T-cell (primary cell): ENCODE measurements at places on chromosomes 12 and 14. TPM values are rescaled to one million over a fixed set of nuclear protein-coding genes. Genes with fewer than 3 reads are reported as not detected.
A peak's percentile ranks its signal among the peaks of the same experiment; 100 is the strongest.

Gene RND1
- 4.2 TPM for total RNA-seq

GRCh38 chr14:89175881-89176799 is 240.9 kb downstream of the FOXN3 start:
- no peak overlapping the region for H3K27ac ChIP-seq
- H3K36me3 ChIP-seq, result peaks cover 25% of the 10 kb centered on the region
- no peak overlapping the region for H3K4me3 ChIP-seq
- H3K4me1 ChIP-seq, result no peaks in the 10 kb centered on the region
- H3K27me3 ChIP-seq, result no peaks in the 10 kb centered on the region

Gene TAS2R13
- total RNA-seq, result 1.5 TPM

Gene GDF3
- not detected for total RNA-seq

- no peaks in the 10 kb centered on the region for H3K4me1 ChIP-seq
- no peaks in the 10 kb centered on the region for H3K36me3 ChIP-seq
- H3K27ac ChIP-seq, result no peak overlapping the region
- no peak overlapping the region for H3K4me3 ChIP-seq
- DNase-seq, result no peak
Observed at GRCh38 chr12:58844161-58844560, 76.1 kb downstream of the LRIG3 start.

Gene GNG2
- total RNA-seq, result 150 TPM

Gene SLC38A6
- total RNA-seq, result 16.4 TPM

DNA sequence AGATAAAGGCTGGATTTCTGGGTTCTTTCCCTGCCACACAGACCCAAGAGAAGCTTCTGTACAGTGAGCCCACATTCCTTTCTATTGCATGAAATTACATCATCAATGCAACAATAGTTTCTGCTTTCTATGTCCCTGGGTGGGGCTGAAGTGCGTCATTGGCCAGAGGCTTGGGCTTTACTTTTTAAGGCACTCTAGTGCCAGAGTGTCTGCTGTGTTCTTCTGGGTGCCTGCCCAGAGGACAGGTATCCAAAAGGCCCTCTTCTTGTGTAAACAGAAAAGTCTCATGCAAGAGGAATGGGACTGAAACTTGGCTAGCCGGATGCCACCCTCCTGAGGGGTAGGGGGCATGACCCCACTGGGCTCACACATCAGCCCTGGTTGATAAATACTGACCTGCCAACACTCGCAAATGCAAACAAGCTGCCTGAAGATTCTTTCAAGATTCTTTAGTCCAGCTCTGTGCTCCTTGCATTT is 5.9 kb downstream of the KRT86 start:
- no peak overlapping the region for H3K27ac ChIP-seq
- H3K27me3 ChIP-seq, result peaks cover 35% of the 10 kb centered on the region
- no peak for DNase-seq
- no peaks in the 10 kb centered on the region for H3K4me1 ChIP-seq
- H3K36me3 ChIP-seq, result no peaks in the 10 kb centered on the region

GRCh38 chr12:754473-754820 is 2.1 kb downstream of the WNK1 start:
- no peaks in the 10 kb centered on the region for H3K36me3 ChIP-seq
- peak overlapping the region; percentile 82 for H3K27ac ChIP-seq
- no peak for DNase-seq
- H3K27me3 ChIP-seq, result no peaks in the 10 kb centered on the region

GRCh38 chr12:116065606-116066005 is 211.9 kb downstream of the MED13L start:
- no peaks in the 10 kb centered on the region for H3K27me3 ChIP-seq
- H3K4me3 ChIP-seq, result no peak overlapping the region
- no peaks in the 10 kb centered on the region for H3K36me3 ChIP-seq
- H3K4me1 ChIP-seq, result peaks cover 8% of the 10 kb centered on the region

- H3K4me1 ChIP-seq, result no peaks in the 10 kb centered on the region
- no peak overlapping the region for H3K27ac ChIP-seq
- H3K36me3 ChIP-seq, result no peaks in the 10 kb centered on the region
- no peaks in the 10 kb centered on the region for H3K27me3 ChIP-seq
Observed at GRCh38 chr12:52189376-52190174, 2.2 kb downstream of the KRT80 start.

Gene KRT77
- total RNA-seq, result not detected

GRCh38 chr14:22651586-22651985 is 7.4 kb upstream of the OR6J1 start:
- H3K4me3 ChIP-seq, result no peak overlapping the region
- H3K27me3 ChIP-seq, result no peaks in the 10 kb centered on the region
- no peak overlapping the region for H3K27ac ChIP-seq
- H3K36me3 ChIP-seq, result no peaks in the 10 kb centered on the region

- H3K4me3 ChIP-seq, result no peak overlapping the region
- H3K4me1 ChIP-seq, result no peaks in the 10 kb centered on the region
- no peak overlapping the region for H3K27ac ChIP-seq
Observed at GRCh38 chr14:67426983-67427606, 15.1 kb upstream of the PLEK2 start.

Gene FOXN3
- total RNA-seq, result 103 TPM

Gene SAMD15
- 0.25 TPM for total RNA-seq

Gene RAPGEF3
- total RNA-seq, result 0.25 TPM

Gene SERPINA12
- total RNA-seq, result not detected

DNA sequence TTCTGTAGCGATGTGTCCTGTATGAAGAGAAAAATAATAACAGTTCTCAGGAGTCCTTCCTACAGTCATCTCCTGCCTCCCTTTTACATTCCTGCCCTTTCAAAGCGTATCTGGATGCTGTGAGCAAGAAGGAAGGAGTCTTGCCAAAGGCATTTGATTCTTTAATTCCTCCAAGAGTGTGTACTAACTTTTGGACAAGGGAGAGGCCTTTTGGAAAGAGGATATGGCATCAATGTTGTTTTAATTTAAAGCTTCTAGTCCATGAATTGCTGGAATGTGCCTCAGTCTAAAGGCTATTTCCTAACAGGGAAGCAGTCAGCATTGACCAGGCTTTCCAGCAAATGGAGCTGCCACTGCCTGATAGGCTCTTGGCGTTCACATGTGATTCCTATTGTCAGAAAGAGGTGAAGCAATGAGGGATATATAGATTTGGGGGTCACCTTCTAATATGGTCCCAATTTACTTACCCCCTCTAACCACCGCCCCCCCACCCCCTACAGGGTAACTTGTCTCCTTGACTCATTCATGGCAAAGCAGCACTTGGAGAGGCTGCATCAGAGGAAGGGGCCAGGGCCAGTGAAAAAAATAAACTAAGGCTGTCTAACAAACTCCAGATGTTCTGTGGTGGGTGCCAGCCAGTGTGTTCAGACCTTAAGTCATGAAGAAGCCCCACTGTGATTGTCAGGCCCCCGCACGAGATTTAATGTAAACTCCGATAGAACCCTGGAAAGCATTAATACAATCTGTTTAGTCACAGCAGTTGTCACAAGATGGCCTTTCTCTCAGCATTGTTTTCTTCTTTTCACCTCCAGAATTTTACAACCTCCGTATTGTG is 220.3 kb downstream of the FBXL14 start:
- no peak overlapping the region for H3K27ac ChIP-seq
- no peaks in the 10 kb centered on the region for H3K4me1 ChIP-seq
- H3K27me3 ChIP-seq, result no peaks in the 10 kb centered on the region

- H3K27ac ChIP-seq, result no peak overlapping the region
- peaks cover 13% of the 10 kb centered on the region for H3K27me3 ChIP-seq
- H3K4me3 ChIP-seq, result no peak overlapping the region
Observed at GRCh38 chr12:47920913-47921312, 16.1 kb upstream of the VDR start.

Gene KRT5
- not detected for total RNA-seq

Gene LRIG3
- total RNA-seq, result 0.12 TPM

GRCh38 chr12:109739747-109740693 is 26.4 kb downstream of the FAM222A start:
- no peaks in the 10 kb centered on the region for H3K36me3 ChIP-seq
- no peak for DNase-seq
- H3K4me3 ChIP-seq, result no peak overlapping the region
- H3K27ac ChIP-seq, result no peak overlapping the region

- no peak overlapping the region for H3K4me3 ChIP-seq
- H3K27me3 ChIP-seq, result peaks cover 29% of the 10 kb centered on the region
- DNase-seq, result no peak
- no peaks in the 10 kb centered on the region for H3K36me3 ChIP-seq
Observed at GRCh38 chr12:108881953-108882352, 2.1 kb downstream of the DAO start.

Gene IFNG-AS1
- 6.2 TPM for total RNA-seq

DNA sequence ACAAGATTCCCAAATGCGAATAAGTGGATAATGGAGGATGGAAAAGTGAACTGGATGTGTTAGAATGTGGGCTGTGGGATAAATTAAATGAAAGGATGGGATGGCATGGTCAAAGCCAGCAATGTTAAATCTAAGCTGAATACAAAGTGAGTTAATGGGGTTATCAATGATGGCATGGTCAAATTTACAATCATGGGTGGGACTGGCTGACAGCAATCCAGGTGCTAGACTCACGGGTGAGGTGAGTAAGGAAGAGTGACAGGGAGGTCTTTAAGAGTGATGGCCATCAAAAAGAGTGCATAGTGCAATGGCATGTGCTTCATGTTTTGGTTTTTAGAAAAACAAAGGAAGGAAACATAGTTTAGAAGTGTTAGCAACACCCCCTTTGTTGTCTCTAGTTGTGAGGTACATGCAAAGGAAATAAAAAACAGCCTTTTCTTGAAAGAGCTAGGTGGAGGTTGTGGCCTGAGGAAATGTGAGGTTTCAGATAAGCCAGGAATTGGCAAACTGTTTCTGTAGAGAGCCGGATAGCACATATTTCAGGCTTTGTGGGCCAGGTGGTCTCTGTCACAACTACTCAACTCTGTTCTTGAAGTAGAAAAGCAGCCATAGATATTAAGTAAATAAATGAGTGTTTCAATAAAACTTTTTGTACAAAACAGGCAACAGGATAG is 328.7 kb downstream of the RPL10L start:
- DNase-seq, result no peak

DNA sequence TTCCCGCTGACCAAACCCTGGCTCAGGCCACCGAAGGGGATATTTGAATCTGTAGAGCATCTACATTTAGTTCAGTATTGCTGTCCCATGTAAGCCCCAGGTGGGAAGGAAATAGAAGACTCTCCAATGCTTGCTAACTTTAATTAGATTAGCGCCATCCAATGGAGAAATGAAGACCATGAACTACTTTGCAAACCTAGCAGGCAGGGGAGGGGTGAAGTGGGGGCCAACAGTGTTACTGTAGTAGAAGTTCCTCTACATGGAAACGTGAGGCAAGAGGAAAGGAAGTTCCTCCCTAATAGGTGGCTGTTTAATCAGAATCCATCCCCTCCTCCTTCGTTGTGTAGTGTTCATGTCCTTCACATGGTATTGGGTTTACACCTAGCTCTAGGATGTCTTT is 9.3 kb upstream of the DENND5B start:
- H3K27me3 ChIP-seq, result no peaks in the 10 kb centered on the region
- H3K4me1 ChIP-seq, result no peaks in the 10 kb centered on the region
- H3K4me3 ChIP-seq, result no peak overlapping the region
- no peak overlapping the region for H3K27ac ChIP-seq

- peaks cover 15% of the 10 kb centered on the region for H3K27me3 ChIP-seq
- H3K27ac ChIP-seq, result no peak overlapping the region
- H3K4me1 ChIP-seq, result no peaks in the 10 kb centered on the region
- no peak overlapping the region for H3K4me3 ChIP-seq
- no peak for DNase-seq
- no peaks in the 10 kb centered on the region for H3K36me3 ChIP-seq
Observed at GRCh38 chr12:116621194-116621593, 62.0 kb downstream of the MAP1LC3B2 start.

Gene EPYC
- total RNA-seq, result not detected

DNA sequence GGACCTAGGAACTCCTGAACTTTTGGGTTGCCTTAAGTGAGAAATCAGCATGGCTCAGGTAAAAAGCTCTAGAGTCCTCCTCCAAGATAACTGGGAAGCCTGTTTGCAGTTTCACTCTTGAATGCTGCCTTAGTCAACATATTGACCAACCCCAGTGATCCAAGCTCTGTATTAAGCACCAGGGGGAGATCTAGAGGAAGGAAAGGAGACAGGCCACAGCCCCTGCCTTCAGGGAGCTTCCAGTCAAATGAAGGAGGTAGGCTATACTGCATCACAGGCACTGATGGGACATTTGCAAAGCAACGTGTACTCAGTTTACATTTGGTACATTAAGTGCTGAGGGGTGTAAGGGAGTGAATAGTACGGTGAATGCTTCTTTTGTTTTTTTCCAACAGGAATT is 1.2 kb upstream of the CSAD start:
- H3K36me3 ChIP-seq, result peaks cover 10% of the 10 kb centered on the region
- DNase-seq, result no peak
- peaks cover 33% of the 10 kb centered on the region for H3K4me1 ChIP-seq
- no peak overlapping the region for H3K27ac ChIP-seq
- no peak overlapping the region for H3K4me3 ChIP-seq
